ENCODE measurements at places on chromosomes 12 and 14.

DNA sequence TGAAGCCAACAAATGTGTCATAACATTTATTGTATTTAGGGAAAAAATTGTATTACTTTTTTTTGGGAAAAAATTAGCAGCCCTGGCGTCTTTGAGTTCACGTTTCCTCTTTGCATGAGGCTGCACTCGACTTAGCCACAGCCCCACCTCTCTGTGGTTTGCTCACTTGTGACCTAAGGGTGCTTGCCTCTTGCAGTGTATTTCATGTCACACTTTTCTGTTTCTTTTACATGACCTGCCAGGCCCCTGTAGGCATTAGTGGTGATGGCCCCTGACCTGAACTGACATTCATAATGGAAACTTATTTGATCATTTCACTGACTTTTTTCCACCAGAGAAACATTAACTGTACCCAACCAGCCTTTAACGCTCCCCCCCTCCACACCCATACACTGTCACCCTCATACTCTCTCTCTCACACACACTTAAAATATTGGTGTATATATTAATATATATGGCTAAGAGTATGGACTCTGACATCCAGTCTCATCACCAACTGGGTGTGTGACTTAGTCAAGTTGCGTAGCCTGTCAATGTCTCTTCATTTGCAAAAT is 122.9 kb downstream of the PRKCH start:
- ATAC-seq = no peak

DNA sequence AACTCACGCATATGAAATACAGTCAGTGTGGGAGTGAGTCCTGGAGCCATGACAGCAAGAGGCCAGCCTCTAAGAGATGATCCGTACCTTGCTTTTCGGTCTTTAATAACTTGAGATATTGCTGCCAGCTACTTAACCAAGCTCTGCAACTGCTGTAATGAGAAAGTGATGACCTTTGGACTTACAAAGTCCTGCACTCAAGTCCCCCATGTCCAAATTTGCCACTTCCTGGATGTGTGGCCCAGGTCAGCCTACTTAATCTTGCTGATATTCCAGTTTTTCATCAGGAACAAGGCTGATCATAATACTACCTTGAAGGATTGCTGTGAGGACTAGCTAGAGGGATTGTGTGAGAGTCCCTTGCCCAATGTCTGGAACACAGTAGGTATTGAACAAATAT is 33.8 kb upstream of the DUSP6 start:
- ATAC-seq = no peak

- ATAC-seq = peak; percentile 71
Measured at GRCh38 chr14:58239244-58240195, 5.1 kb upstream of the PSMA3 start.

DNA sequence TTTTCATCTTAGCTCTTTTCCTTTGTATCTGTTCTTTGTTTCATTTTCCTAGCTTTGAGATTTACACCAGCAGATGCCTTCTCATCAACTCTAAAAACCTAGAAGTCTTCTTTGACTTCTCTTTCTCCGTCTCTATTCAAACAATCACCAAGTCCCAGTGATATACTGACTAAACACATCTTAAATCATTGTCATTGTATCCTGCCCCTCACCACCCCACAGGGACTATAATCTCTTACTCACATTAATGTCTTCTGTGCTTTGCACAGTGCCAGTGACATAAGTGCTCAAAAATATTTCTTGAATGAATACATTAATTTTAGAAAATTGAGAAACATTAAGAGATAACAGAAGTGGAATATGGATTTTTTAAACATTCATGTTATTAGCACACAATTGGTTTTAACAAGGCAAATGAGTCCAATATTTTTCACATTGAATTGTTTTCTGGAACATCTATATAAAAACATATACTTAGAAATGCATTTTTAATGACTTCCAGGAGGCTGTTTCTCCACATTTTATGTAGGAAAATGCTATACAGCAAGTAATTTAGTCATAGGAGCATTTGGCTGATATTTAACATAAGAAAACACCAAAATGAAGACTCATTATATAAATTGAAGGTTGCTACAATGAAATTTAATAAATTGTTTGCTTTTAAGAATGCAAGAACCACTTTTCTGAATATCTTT is 472.8 kb upstream of the PRICKLE1 start:
- ATAC-seq = no peak

DNA sequence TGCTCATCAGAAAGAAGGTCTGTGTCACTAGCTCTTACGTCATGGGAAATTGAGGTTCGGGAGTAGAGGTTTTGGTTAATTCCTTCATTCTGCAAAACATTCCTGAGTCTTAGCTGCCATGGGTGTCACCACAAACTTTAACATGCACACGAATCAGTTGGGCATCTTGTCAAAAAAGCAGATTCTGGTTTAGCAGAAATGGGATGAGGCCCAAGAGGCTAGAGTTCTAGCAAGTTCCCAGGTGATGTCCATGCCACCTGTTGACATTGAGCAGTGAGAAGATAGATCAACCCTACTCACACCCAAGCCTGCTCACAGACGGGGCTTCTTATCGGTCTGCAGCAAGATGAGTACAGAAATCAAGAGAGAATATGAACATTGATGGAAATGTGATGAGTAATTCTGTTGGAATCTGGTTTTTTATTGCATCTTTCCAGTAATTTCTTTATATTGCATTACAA is 11.7 kb upstream of the RIN3 start:
- ATAC-seq = peak; percentile 14

GRCh38 chr12:65602253-65602609 is 222.1 kb upstream of the HMGA2 start:
- no peak for ATAC-seq

DNA sequence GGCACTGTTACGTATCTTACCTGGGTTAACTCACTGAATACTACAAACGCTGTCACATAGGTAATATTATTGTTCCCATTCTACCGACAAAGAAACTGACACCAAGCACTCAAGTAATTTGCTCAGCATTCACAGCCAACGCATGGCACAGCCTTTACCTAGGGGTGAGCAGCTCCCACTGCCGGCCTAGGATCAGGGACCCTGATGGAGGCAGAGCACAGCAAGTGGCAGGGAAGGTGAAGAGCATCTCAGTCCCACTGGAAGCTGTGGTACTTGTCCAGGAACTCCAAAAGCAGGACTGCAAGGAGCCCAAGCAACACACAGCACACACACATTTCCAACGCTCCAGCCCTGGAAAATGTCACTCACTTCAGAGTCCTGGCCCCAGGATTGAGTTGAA is 111.8 kb upstream of the CDKN3 start:
- ATAC-seq = no peak

DNA sequence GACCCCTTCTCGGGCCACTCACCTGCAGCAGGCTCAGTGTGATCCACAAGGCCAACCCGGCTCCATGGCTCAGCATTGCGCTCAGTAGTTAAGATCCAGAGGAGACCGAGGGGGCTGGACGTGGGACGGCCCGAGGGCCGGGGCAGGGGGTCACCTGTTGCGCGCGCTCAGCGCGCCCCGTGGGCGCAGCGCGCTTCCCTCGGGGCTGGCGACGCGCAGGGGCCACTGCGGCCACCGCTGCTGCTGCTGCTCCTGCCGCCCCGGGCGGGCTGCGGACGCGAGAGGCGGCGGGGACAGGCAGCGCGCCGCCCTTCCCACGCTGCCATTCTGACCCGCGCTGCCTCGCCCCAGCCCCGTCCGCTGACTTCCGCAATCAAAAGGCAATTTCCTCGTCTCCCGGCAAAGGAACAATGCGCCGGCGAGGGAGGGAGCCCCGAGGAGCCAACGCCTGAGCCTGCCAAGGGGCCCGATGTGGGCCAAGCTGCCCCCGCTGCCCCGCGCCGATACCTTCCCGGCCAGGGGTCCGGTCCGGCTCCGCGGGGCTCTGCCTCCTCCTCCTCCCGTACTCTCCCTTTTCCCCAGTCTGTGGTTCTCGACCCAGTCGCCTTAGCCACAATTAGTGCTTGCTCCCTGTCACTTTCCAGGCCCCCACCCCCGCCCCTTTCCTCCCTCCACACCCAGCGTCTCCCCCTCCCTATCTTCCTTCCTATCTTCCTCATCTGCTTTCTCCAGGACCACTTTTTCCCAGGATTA is 27.3 kb downstream of the PTPRB start:
- ATAC-seq = peak; percentile 87

DNA sequence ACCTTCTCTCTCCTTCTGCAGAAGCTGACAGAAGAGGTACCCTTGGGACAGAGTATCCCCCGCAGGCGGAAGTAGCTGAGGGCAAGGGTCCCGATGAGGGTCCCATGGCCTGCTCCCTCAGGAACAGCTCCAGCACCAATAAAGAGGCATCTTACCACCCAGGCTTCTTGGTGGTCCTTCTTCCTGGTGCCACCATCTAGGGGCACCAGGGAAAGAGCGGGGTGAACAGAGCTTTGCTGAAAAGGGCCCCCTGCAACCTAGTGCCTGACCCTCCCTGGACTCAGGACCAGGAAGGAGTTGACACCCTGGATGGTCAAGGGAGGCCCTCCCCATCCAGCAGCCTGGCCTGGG is 591 bp upstream of the IRF9 start:
- ATAC-seq = peak; percentile 5

- no peak for ATAC-seq
Measured at GRCh38 chr14:55739967-55740648, 160.1 kb downstream of the KTN1 start.

DNA sequence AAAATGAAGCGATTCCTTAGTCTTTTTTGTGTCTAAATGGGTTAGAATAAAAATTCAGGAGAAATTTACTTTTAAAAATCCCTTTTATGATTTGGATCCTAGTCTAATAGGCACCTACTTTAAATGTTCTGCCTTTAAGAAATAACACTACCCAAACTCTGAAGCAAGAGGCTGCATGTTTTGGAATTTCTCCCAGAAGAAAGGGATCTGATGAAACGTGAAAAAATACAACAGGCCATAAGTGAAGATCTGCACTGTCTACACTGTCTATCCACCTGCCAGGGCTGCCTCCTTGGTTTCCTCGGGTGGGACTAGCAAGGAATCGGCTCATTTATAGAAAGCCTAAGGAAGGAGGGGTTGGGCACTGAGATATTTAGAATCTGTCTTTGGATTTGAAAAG is 22.1 kb downstream of the ACVR1B start:
- ATAC-seq = no peak

GRCh38 chr12:75990189-75990912 is 41.2 kb downstream of the PHLDA1 start:
- ATAC-seq = no peak

DNA sequence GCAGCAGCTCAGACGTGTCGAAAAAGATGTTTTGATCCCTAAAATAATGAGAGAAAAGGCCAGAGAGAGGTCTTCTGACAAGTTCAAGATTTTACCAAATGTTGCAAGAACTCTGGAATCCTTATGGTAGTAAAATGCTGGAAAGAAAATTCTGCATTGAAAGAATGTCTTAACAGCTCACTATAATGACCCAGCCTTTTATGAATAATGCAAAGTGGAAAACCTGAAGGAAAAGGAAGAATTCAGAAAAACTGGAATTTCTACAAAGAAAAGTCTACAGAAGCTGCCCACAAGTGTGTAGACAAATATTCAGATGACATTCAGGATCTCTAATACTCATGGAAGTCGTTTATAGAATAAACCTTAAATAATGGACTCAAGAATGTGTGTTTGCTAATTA is 1.8 kb upstream of the CCDC88C start:
- no peak for ATAC-seq

- ATAC-seq = no peak
Measured at GRCh38 chr12:64600164-64600561, 10.1 kb upstream of the RASSF3 start.

- no peak for ATAC-seq
Measured at GRCh38 chr12:101004898-101005297, 205.1 kb downstream of the SLC5A8 start.

- ATAC-seq = no peak
Measured at GRCh38 chr12:96814200-96814599, 92.9 kb upstream of the NEDD1 start.

DNA sequence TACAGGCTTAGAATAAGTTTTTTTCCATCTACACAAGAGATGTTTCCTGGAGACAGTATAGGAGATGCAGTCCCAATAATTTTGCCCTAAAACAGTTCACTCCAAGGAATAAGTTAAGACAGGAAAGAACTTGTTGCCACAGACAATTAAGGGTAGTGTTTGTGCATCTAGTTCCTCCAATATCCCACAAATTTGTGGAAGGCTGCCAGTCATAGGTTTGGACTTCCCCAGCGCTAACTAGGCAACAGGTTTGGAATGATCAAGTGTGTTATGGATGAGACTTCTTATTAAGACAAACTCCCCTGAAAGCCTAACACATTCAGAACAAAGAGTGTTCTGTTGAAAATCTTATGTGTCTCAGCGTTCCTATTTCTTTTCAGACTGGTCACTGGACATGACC is 611.0 kb downstream of the CCER1 start:
- ATAC-seq = no peak

DNA sequence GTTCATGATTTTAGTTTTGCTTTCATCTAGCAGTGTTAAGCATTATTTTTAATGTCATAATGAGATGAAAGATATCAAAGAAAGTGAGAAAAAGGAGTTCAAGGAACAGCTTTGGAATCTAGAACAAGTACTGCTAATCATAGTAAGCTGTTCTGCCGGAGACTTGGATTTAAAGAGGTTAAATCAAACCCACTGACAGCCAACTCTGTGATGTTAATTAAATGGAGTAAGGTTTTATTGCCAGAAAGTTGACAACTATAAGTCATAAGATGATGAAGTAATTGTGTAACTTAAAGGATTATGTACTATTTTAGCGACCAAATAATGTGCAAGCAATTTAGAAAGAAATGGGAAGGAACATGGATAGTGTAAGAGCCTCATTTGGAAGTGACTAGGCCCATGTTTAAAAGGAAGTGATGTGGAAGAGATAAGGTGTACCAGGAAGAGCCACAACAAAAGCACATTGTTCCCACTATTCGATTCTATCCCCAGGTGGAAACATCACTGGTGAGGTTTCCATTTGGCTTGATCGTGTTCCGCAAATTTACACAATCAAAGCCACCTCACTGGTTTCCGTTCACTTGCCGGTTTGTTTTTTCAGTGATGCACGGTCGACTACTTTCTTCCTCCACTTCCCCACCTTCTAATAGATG is 388.5 kb downstream of the PAWR start:
- ATAC-seq = no peak

- ATAC-seq = peak; percentile 4
Measured at GRCh38 chr14:61322011-61322798, 826 bp downstream of the PRKCH start.

GRCh38 chr12:58069268-58069963 is 128.0 kb downstream of the ATP23 start:
- no peak for ATAC-seq

DNA sequence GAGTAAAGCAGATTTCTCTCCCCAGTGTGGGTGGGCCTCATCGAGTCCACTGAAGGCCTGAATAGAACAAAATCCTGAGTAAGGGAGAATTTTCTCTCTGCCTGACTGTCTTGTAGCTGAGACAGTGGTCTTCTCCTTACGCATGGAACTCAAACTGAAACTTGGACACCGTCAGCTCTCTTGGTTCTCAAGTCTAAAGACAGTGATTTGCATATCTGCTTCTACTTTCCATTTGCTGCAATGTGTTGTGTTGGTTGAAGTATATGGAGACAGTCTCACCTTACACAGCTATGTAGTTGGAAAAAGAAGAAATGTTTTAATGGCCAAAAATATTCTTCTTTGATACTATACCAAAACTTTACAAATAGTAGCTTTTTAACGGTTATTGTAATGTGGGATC is 160.2 kb upstream of the LMNTD1 start:
- ATAC-seq = no peak

Data from SK-N-SH treated with all-trans-retinoic acid at 6 μM for 48 hours (cell line).